Vagina (tissue), 2 donors: ENCODE measurements at places on chromosomes 7 and 10. TPM values are rescaled to one million over a fixed set of nuclear protein-coding genes. Genes with fewer than 3 reads are reported as not detected.

The MAGI2 gene
- total RNA-seq: 6.9 TPM

GRCh38 chr7:115088893-115089292 lies 167.0 kb downstream of the MDFIC start:
- no peak overlapping the region for H3K27ac ChIP-seq
- H3K4me1 ChIP-seq: no peaks in the 10 kb centered on the region
- H3K36me3 ChIP-seq: no peaks in the 10 kb centered on the region
- H3K27me3 ChIP-seq: no peaks in the 10 kb centered on the region

- no peak overlapping the region for H3K27ac ChIP-seq
- no peaks in the 10 kb centered on the region for H3K36me3 ChIP-seq
- no peaks in the 10 kb centered on the region for H3K4me1 ChIP-seq
- H3K4me3 ChIP-seq: no peak overlapping the region
- no peaks in the 10 kb centered on the region for H3K27me3 ChIP-seq
Observed at GRCh38 chr10:51178634-51179033, 104.3 kb downstream of the PRKG1 start.

DNA sequence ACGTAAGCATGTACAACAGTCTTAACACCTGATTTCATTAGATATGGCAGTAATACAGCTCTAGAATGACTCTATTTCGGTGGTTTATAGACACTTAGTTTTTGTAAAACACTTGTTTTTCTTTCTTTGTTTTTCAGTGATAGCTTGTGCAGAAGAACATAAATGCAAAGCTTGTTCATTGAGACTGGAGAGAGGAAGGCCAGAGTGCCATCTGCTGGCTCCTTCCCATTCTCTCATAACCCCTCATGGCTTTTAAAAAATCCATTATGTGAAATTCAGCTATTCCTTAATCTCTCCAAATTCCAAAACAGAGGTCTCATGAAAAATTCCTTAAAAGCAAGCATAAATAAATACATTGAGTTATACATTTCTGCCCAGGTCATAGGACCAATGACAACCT lies 76.3 kb downstream of the CACNB2 start:
- H3K27me3 ChIP-seq: no peaks in the 10 kb centered on the region
- no peak overlapping the region for H3K27ac ChIP-seq
- H3K36me3 ChIP-seq: no peaks in the 10 kb centered on the region
- no peak overlapping the region for H3K4me3 ChIP-seq
- no peak for DNase-seq

GRCh38 chr7:108253275-108254044 lies 123.3 kb upstream of the LAMB4 start:
- H3K4me3 ChIP-seq: no peak overlapping the region
- H3K27me3 ChIP-seq: no peaks in the 10 kb centered on the region
- DNase-seq: no peak
- H3K4me1 ChIP-seq: no peaks in the 10 kb centered on the region

GRCh38 chr10:113244750-113245149 lies 294.7 kb downstream of the TCF7L2 start:
- DNase-seq: no peak
- H3K36me3 ChIP-seq: no peaks in the 10 kb centered on the region
- H3K4me3 ChIP-seq: no peak overlapping the region
- H3K27me3 ChIP-seq: no peaks in the 10 kb centered on the region
- H3K4me1 ChIP-seq: no peaks in the 10 kb centered on the region

GRCh38 chr7:79785556-79785955 lies 332.1 kb upstream of the MAGI2 start:
- H3K4me1 ChIP-seq: no peaks in the 10 kb centered on the region
- no peaks in the 10 kb centered on the region for H3K36me3 ChIP-seq
- H3K27ac ChIP-seq: no peak overlapping the region
- no peak overlapping the region for H3K4me3 ChIP-seq

DNA sequence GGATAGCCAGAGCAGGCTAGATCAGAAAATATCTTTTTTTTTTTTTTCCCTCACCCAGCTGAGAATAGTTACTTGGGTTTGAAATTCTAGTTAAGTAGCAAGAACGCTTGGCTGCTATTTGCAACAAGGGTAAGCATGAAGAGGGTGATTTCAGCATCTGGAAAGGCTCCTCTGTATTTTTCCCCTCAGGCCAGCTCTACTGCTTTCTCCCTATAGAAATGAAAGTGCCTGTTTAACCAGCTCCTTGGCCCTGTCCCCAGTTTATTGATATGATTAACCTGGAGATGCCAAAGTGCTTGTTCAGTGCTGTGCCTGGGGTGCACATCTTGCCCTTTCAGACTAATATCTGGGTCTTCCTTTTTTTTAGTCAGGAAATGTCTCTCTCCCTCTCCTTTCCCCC lies 37.1 kb downstream of the AP3M1 start:
- peaks cover 88% of the 10 kb centered on the region for H3K36me3 ChIP-seq
- no peaks in the 10 kb centered on the region for H3K4me1 ChIP-seq
- H3K27me3 ChIP-seq: no peaks in the 10 kb centered on the region
- no peak overlapping the region for H3K4me3 ChIP-seq

The OPN4 gene
- total RNA-seq: not detected

DNA sequence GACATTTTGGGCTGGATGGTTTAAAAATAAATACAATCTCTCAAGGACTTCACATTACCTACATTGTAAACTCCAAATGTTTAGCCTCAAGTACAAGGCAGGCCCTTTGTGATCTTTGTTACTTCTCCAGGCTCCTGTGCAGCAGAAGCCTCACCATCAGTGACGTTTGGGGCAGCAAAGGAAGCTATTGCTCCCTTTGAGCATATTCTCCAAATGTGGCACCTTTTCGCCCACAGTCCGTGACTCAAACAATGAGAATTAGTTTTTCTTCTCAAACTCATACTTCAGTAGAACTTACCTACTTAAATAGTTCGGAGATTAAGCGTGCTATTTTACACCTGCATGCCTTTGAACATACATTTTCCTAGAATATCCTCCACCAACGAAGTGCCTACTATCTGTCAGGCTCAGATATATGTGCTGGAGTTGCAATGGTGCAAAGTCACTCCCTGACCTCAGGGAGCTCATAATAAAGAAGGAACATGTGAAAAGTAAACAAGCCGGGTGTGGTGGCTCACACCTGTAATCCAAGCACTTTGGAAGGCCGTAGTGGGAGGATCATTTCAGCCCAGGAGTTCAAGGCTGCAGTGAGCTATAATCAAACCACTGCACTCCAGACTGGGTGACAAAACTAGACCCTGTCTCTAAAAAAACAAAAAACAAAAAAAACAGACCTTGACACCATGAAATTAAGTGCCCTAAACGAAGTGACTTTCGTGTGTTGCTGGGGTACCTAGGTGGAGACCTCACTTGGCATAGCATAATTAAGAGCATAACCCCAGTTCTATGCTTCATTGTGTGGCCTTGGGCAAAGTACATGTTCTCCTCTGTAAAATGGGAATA lies 1.2 kb upstream of the ABCF2 start:
- DNase-seq: no peak
- H3K36me3 ChIP-seq: no peaks in the 10 kb centered on the region
- H3K27me3 ChIP-seq: no peaks in the 10 kb centered on the region
- H3K4me1 ChIP-seq: peaks cover 36% of the 10 kb centered on the region
- peak overlapping the region; percentile 57 for H3K27ac ChIP-seq

The ENTPD1 gene
- total RNA-seq: 17.7 TPM
